Fibroblast of the aortic adventitia (primary cell): ENCODE measurements at places on chromosomes 1 and 21. TPM values are rescaled to one million over a fixed set of nuclear protein-coding genes. Genes with fewer than 3 reads are reported as not detected.

- no peak for DNase-seq
Observed at GRCh38 chr1:178875936-178876335, 5.1 kb upstream of the ANGPTL1 start.

- no peak for DNase-seq
Observed at GRCh38 chr1:160877221-160877620, 7.8 kb downstream of the ITLN1 start.

GRCh38 chr1:200336901-200337391 lies 72.9 kb downstream of the ZNF281 start:
- no peak for DNase-seq

GRCh38 chr1:185137896-185138545 lies 18.7 kb downstream of the TRMT1L start:
- no peak for DNase-seq

- peak; percentile 89 for DNase-seq
Observed at GRCh38 chr1:101259744-101260148, 22.9 kb downstream of the S1PR1 start.

The CFAP141 gene
- not detected in 2 replicates for total RNA-seq

- DNase-seq: no peak
Observed at GRCh38 chr1:217018648-217019047, 295.4 kb upstream of the ESRRG start.

The CCDC27 gene
- not detected in 2 replicates for total RNA-seq

DNA sequence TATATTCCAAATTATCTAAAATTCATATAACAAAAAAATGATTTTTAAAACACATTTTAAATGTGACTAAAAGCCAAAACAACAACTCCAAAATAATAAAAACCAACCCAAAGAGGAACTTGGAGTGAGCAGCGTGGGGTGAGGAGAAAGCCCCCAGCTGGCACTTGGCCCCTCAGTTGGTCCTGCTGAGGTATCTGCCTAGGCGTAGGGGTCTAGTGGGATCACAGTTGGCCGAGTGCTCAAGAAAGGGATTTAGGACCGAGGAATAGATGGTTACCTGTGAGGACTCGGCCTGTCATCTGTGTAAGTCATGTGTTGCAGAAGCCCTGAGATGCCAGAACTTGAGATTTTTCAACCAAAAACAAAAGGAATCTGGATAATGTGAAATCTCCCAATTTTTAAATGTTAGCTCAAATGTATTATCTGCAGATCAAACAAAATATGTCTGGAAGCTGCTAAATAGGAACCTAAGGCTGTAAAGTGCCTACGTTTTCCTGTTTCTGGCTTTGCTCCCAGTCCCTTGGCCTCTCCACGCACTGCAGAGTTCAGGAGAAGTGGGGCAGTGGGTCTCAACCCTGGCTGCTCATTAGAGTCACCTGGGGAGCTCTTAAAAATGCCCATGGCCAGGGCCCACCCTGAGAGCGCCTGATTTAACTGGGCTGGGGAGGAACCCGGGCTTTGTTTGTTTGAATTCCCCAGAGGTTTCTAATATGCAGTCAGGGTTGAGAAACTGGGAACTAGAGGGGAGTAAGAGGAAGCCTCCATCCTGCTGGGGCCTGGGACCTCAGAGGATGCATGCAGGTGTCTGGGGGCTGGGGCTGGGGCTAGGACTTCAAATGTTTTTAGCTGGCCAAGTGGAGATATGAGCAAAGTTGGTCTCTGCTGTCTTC lies 38.5 kb upstream of the LDLRAP1 start:
- peak; percentile 54 for DNase-seq

The SYT14 gene
- 0.08 and 35.0 TPM in 2 replicates for total RNA-seq

GRCh38 chr1:38153778-38154470 lies 107.3 kb upstream of the POU3F1 start:
- no peak for DNase-seq

- DNase-seq: peak; percentile 78
Observed at GRCh38 chr21:36203603-36203889, 46.9 kb downstream of the DOP1B start.

The VTCN1 gene
- not detected in 2 replicates for total RNA-seq

The TBX19 gene
- 0.99 TPM in 1 of 2 replicates, not detected in the other for total RNA-seq

GRCh38 chr1:89917353-89917752 lies 77.6 kb upstream of the ZNF326 start:
- no peak for DNase-seq

The PCP4L1 gene
- not detected in 2 replicates for total RNA-seq

- DNase-seq: peak; percentile 35
Observed at GRCh38 chr1:25356848-25357247, 18.7 kb downstream of the TMEM50A start.

The RHD gene
- not detected in 2 replicates for total RNA-seq

DNA sequence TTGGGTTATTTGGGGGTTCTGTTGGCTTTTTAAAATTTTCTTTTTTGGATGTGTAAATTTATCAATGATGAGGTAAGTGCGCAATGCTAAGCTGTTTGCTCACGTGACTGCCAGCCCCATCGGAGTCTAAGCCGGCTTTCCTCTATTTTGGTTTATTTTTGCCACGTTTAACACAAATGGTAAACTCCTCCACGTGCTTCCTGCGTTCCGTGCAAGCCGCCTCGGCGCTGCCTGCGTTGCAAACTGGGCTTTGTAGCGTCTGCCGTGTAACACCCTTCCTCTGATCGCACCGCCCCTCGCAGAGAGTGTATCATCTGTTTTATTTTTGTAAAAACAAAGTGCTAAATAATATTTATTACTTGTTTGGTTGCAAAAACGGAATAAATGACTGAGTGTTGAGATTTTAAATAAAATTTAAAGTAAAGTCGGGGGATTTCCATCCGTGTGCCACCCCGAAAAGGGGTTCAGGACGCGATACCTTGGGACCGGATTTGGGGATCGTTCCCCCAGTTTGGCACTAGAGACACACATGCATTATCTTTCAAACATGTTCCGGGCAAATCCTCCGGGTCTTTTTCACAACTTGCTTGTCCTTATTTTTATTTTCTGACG lies 3.1 kb downstream of the OLIG2 start:
- DNase-seq: peak; percentile 18

GRCh38 chr1:212607913-212608391 lies 609 bp upstream of the ATF3 start:
- peak; percentile 16 for DNase-seq

- DNase-seq: no peak
Observed at GRCh38 chr1:225418059-225418458, 9.8 kb downstream of the LBR start.

DNA sequence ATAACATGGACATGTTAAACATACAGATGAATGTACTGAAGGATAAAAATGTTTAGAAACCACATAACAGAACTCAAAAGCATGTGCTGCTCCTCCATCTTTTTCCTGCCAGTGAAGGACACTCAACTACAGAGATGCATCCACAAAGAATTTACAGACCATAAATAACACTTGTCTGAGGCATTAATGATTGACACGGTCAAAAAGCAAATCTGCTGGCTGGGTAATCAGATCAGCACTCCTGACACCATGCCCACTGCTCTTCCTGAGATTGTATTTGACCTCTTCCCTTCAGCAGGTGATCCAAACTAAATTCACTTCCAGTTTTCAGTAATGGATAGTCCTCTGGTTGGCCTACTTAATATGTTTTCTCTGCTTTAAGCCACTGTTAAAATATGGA lies 6.6 kb downstream of the CREG1 start:
- no peak for DNase-seq

GRCh38 chr21:32381571-32381970 lies 11.2 kb downstream of the URB1 start:
- peak; percentile 18 for DNase-seq

DNA sequence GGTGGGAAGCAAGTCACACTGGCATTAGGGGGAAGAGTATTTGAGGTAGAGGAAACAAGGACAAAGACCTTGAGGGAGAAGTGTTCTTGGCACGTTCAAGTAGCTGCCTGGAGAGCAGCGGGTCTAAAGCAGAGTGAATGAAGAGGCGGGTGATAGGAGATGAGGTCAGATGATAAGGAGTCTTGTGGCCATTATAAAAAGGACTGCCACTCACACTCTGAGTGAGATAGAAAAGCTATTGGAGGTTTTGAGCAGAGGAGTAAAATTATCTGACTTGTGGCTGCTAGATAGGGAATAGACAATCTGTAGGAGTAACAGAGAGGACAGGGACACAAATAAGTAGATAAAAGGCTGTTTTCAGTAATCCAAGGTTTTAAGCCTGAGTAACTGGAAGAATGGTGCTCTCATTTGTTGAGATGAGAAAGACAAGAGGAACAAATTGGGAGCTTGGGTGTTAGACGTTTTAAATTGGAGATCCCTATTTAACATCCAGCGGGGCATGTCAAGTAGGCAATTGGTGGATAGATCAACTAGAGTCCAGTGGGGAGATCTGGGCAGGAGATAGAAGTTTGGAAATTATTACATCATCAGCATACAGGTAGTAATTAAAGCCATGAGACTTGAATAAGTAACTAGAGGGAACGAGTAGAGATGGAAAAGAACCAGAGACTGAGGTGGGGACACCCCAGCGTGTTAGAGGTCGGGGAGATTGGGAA lies 43.7 kb downstream of the HENMT1 start:
- DNase-seq: no peak

DNA sequence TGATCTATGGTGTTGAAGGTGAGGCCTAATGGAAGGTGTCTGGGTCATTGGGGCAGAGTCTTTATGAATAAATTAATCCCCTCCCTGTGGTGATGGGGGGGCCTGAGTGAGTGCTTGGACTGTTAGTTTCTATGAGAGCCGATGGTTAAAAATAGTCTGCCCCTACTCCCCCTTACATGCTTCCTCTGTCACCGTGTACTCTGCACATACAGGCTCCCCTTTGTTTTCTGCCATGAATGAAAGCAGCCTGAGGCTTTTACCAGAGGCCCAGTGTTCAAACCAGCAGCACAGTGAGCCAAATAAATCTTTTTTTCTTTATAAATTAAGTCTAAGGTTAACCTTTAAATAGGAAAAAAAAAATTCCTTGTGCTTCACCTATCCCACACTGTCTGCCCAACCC lies 657.0 kb downstream of the AMY1C start:
- no peak for DNase-seq

The GMEB1 gene
- 5.8 and 11.4 TPM in 2 replicates for total RNA-seq

GRCh38 chr21:16239659-16240265 lies 510.0 kb downstream of the USP25 start:
- DNase-seq: no peak

The TTC4 gene
- total RNA-seq: 19.3 and 28.0 TPM in 2 replicates

The PLK3 gene
- total RNA-seq: 28.8 and 36.1 TPM in 2 replicates

DNA sequence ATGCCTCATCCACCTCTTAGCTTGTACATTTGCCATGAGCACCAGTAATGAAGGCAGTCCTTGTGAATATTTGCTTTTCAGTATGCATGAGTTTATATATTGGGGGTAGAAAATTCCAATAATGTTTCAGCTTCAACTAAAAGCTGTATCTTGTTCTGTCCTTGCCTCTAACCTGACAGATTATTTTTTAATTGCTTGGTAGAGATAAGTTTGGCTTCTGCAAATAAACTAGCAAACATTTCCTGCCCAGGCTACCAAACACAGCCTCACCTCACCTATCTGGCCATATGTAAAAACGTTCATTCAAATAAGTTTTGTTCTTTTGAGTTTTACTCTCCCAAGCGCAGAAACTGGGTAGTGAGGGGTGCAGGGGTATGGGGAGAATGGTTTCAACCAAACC lies 75.6 kb upstream of the HOOK1 start:
- DNase-seq: no peak

DNA sequence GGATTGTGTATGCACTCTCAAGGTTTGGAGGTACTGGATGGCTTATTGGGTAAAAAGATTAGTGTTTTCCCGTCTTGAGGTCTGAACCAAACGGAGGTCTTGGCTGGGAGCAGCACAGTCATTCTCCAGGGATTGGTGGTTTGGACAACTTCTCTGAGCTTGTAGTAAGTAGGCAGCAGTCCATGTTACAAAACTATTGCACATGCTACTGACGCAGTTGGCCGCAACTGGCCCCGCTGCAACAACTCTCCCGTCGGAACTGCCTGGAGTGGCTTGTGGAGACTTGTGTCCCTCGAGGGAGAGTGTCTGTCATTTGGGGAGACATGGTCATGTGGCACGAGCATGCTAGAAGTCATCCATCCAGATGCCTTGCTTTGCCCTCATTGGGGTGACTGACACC lies 276.0 kb downstream of the TM2D1 start:
- DNase-seq: peak; percentile 100

DNA sequence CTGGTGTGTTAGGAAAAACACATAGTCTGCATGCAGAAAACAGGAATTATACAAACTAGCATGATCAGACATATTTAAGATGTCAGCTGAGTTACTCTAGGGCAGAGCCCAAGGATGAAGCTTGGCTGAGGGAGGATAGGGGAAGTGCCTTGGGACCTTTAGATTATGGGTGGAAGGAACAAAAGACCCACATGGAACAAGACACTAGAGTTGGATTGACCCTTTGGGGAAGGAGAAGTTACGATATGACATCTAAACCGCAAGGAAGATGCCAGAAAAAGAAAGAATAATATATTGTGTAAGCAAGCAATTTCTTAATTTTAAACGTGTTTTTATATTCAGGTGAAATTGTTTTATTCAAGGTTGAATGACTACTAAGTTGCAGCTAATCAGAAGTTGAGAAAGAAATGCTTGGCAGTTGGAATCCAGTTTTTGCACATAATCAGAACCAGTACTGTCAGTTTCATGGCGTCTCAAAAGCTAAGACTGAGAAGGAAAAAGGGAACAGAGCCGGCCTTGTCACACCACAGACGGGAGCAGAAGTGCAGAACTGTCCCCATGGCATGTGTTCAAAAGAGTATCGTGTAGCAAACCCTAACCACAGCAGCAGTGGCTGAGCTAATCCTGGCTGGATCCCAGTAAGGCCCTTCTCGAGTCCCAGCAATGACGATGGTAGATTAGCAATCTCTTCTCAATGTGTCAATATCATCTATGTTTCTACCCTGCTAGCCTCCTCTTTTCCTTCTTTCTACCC lies 31.2 kb upstream of the IFNAR2 start:
- peak; percentile 26 for DNase-seq
